ENCODE measurements at places on chromosomes 5 and 9.

- no peak for DNase-seq
These were observed 481 bp downstream of the MRPL36 start for GRCh38 chr5:1799110-1799601.

DNA sequence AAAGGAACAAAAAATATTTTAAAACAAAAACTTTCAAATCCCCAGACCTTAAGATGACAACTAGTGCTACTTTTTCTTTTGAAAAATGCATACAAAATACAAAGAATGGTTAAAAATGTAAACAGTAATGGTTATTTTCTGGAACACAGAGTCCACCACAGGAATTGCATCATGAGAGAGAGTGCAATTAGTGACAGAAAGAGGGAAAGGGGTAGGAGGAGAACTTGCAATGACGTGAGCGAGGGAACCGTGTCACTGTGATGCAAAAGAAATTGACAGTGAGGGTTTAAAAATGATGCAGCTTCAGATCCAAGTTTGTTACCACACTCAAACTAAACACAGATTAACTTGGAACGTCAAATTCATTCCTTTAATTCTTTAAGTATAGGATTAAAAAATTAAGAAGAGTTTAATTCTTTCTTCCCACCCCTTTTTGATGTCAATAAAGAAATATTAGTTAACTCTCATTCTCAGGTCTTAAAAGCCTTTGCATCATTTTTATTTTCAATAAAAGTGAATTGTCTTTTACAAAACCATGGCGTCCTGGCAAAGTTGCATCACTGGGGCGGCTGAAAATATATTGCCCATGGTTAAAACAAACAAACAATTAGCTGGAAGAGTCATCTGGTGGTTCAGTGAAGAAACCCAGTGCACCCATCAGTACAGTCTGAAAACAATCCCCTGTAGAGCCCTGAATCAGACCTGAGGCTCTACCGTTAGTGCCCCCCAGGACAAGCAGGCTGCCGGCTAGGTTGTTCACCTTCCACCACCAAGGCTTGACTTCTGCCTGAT, 39.5 kb downstream of the MACROH2A1 start:
- no peak for DNase-seq

DNA sequence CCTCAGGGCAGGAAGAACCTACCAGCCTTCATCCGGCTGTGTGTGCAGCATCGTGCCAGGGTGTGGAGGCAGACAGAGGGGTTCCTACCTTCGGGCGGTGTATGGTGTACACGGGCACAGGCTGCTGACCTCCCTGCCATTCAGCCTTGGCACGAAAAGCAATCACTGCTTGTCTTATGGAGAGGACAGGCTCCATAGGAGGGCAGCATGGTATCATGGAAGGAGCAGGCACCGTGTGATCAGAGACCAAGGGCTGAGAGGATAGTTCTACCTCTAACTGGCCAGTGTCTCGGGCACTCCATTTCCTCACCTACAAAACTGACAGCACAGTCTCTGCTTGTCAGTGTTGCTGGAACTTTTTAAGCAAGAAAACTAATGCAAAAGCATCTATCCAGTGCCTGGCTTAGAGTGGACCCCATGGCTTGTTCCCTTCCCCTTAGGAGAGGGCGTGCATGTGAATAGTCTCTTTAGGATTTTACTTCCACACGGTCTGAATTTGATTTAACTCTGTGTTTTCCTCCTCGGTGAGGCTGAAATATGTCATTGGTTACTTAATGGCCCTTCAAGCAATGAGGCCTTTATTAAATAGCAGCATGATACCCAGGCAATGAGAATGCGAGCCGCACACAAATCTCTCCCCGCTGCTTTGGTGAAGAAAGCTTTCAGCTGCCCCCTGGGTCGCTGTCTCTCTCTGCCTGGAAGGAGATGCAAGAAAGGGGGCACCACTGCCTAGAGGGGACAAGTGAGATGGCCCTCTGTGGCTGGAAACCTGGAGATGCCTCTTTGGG, 22.2 kb downstream of the TTLL11 start:
- DNase-seq: no peak

DNA sequence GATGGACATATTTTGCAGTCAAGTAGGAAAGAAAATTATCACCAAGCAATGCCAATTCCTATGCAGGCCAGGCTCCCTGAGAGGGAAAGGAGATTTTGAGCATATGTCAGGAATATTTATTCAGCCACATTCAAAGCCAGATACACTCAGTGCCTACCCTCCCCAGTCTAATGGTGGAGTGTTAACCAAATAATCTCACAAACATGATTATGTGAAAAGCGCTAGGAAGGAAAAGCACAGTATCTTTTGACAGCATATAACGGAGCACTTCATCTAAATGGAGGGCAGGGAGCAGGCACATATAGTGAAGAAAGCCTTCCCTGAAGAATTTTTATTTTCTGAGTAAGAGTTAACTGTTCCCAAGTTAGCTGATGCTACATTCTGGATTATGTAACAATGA, 80.3 kb upstream of the SLC30A5 start:
- DNase-seq: no peak

- DNase-seq: peak; percentile 50
These were observed 7.0 kb downstream of the STOM start for GRCh38 chr9:121362813-121363621.

- no peak for DNase-seq
These were observed 114.1 kb downstream of the MAN2A1 start for GRCh38 chr5:109803854-109804253.

GRCh38 chr5:34011536-34011935, 3.7 kb upstream of the AMACR start:
- DNase-seq: no peak

GRCh38 chr5:17203329-17204132, 13.9 kb upstream of the BASP1 start:
- DNase-seq: peak; percentile 85

DNA sequence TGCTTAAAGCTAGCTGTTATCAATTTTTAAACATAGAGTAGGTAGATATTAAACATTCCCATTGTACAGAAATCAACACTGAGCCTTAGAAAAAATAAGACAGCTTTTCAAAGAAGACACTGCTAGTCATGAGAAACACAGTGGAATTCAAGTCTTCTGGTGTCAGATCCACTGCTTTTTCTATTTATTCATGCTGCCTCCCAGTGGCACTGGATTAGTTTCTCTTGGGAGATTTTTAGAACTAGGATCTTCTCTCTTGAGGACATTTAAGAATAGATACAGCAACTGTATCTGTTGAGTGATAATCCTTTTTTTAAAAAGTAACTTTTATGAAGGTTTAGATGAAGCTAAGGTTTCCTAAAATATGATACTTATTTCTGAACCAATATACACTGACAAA, 1635.4 kb upstream of the C9orf72 start:
- DNase-seq: peak; percentile 13

DNA sequence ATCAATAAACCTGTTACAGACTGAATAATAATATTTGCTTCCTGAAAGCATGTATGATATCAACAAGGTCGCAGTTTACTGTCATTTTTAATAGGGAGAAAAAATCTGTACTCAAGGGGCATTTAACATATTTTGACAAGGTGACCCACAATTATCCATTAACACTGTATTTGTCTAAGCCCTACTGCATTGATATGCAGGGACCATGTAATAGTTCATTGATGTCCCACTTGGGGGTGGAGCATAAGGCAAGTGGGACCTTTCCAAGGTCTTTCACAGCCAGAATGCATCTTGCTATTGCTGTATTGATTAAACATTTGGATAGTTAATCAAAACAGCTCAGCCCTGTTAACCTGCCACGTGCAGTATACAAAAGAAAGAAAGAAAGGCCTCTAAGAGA, 502.0 kb downstream of the NR2F1-AS1 start:
- no peak for DNase-seq

DNA sequence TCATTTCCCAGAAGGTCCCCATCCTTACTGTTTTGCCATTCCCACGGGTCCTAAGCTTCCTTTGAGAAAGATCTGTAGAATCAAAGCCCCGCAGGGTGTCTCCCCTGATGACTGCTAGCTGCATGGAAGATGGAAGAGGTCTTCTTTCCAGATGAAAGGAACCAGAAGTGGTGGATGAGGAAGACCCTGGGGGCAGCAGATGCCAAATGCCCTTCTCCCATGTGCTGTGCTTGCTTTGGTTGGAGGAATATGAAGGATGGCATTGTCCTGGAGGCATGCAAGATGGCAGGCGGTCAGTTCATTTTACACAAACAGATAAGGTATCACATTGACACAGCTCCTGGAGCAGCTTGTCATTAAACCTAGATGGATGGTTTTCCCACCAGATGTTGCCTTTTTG, 25.8 kb upstream of the CER1 start:
- no peak for DNase-seq

DNA sequence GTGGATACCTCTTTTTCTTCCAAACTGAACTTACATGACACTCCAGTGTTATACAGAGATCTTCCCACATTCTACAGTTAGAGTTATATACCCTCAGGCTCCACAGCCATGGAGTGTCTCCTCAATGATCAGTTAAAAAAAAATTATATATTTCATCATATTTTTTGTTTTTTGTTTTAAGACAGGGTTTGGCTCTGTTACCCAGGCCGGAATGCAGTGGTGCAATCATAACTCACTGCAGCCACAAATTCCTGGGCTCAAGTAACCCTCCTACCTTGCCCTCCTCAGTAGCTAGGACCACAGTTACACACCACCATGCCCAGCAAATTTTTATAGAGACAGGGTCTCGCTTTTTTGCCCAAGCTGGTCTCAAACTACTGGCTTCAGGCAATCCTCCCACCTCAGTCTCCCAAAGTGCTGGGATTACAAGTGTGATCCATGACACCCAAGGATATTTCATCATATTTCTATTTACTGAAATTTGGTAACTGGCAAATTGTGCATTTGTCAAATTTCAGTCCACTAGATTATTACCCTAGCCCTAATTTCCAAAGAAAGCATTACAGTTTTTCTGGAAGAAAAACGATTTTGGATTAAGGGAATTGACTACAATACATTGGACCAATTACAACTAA, 18.1 kb upstream of the SCAI start:
- DNase-seq: no peak

DNA sequence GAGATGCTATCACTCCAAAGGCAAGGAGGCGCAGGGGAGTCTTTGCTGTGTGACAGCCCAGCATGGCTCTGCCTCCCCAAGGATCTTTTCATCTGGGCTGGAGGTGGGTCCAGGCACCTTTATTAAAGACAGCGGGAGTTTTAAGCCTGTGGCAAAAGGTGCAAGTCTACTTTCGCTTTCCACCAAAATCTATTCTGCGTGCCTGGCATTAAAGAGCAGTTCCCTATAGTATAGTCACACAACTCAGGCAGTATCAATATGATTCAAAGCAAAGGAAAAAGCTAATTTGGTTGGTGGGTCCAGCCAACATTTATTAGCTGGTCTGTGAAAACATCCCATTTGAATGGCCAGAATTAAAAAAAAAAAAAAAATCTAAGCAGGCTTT, 398.7 kb downstream of the EBF1 start:
- no peak for DNase-seq

DNA sequence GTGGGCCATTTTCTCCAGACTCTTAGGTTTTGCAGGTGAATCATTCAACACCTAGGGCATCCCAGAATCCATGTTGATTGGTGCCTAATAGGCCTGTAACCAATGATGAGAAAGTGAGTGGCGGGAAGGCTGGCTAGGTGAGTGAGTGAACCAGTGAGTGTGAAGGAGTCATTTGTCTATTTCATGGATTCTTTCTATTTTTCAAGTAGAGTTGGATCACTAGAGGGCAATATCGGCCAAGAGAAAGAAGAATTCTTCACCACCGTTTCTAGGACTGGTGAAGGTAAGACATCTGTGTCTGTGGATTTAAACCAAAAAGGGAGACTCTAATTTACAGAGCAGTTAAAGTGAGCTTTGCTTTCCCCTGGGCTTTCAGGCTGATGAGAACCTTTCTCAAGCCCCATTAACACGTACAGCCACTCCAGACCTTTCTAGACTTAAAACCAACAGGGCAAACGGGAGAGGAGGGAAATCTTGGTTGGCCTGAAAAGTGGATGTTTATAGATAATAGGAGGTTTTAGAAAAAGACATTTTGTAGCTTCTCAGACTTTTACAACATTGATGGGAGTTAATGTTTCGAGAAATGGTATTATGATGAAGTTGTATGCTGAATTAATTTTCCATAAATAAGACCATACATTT, 114.3 kb upstream of the IL12B start:
- no peak for DNase-seq

DNA sequence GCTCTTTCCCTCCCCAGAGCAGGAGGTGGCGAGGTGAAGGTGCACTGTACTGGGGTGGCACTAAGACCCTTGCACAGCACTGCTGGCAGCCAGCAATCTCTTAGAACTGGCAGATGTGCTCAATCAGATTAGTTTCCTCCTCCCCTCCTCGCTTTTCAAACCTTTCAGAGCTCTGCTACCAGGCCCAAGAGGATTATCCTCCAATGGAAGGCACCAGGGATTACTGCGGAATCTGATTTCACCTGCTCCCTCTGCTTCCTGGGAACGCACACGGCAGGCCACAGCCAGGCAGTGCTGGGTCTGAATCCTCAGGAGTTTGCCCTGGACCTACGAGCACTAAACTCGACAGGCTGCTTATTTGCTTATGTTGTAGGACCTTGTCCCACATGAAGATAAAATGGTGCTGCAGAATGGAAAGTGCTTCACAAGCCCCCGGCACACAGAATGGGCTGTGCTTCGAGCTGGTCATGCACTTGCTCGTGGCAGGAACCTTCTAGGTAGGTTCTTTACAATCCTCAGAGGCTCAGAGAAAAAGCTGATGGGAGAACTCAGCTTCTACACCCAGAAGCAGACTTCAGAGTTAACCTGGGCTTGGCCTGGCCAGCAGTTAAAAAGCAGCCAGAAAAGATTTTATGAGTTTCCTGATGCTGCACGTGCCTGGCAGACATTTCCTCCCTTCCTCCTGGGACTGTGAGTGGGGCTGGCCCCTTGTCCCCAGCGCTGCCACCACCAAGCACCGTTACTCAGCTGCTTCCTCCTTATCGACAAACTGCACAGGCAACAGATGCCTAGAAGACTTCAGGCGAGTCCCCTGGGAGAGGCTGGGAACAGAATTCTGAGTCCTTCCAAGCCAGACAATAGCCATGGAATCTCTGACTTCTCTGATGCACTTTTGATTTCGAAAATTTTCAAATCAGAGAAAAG, 33.1 kb downstream of the FABP6 start:
- DNase-seq: no peak

DNA sequence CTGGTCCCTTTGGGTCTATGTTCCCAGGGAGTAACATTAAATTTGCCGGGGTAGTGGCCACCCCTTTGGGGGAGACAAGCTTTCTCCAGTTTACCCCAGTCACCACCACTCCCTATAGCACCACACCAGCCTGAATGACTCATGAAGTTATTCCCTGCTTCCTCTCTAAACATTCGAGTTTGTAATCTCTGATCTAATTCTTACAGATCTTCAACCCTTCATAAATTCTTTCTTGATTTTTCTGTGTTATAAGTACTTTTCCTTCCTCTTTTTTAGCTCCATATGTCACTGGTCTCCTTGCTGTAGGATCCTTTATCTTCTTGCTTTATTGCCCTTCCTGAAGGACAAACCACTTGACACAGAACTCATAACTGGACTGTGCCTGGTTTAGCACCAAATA, 55.6 kb downstream of the GNA14 start:
- no peak for DNase-seq

DNA sequence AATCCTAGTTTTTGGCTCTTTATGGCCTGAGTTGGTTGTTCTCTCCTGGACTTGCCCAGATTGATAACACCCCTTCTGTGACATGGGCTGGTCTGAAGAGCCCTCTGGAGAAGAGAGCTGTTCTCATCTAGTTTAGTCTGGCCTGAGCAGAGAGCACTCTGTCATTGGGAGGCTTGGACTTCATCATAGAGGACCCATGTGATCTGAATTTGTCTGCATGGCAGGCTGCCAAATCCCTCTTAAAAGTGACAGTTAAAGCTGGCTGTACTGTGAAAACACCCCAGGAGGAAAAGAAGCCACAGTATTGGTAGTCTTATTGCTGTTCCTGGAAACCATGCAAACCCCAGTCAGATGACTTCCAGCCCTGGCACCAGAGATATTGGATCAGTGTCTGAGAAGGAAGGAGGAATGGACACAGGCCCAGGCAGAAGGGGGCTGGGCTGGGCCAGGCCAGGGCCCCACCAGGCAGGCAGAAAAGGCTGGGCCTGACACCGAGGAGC, 3.7 kb upstream of the WDR31 start:
- peak; percentile 88 for DNase-seq
